ENCODE measurements at places on chromosomes 6 and 20. TPM values are rescaled to one million over a fixed set of nuclear protein-coding genes. Genes with fewer than 3 reads are reported as not detected.
A peak's percentile ranks its signal among the peaks of the same experiment; 100 is the strongest.

DNA sequence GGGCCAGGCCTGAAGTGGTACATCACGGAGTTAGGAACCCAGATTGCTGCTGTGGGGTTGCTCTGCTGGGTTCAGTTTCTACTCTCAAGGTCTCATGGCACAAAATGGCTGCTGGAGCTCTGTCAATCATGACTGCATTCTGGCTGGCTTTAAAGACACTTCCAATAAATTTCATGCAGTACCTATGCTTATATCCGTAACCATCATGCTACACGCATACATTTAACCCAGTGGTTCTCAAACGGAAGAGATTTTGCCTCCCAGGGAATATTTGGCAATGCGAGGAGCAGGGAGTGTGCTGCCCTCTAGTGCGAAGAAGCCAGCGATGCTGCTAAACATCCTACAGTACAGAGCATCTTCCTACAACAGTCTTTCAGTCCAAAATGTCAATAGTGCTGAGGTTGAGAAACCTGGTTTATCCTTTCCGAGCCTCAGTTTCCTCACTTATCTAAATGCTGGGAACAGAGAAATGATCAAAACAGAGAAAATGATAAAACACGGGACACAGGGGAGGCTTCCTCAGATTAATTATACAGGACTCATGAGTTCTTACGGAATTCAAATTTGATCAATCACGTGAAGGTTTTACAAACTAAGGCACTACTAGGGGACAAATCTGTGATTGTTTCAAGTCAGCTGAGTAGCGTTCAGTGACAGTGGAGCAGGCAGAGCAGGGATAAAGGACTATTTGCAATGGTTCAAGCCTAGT is 9.6 kb upstream of the SLC2A10 start:
- H3K27me3 ChIP-seq: peaks cover 22% of the 10 kb centered on the region
- H3K4me1 ChIP-seq: peaks cover 8% of the 10 kb centered on the region
- no peak overlapping the region for H3K27ac ChIP-seq
- no peaks in the 10 kb centered on the region for H3K36me3 ChIP-seq
- DNase-seq: no peak

ULBP2 gene
- 0.53 TPM for total RNA-seq

DNA sequence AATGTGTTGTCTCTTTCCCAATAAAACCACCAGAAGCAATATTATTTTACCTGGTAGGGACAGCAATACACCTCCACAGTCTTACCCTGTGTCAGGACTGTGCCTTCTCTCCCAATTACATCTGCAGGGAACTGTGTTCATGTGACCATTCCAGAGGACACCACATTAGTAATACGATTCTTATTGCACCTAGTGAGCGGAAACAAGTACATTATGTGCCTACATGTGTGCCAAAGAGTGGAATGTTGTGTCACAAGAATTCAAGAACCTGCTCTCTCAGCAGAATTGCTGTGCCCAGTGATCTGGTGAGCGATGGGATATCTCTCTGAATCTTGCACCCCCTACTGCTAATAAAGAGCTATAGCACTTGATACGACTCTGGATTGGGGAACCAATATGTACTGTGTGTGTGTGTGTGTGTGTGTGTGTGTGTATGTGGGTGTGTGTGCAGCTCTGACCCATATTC is 57.4 kb upstream of the FOXC1 start:
- no peaks in the 10 kb centered on the region for H3K36me3 ChIP-seq
- H3K4me1 ChIP-seq: peaks cover 7% of the 10 kb centered on the region
- no peak overlapping the region for H3K4me3 ChIP-seq
- H3K27ac ChIP-seq: no peak overlapping the region

- no peaks in the 10 kb centered on the region for H3K27me3 ChIP-seq
- peak overlapping the region; percentile 94 for H3K27ac ChIP-seq
- H3K36me3 ChIP-seq: peaks cover 10% of the 10 kb centered on the region
- H3K4me3 ChIP-seq: no peak overlapping the region
Measured at GRCh38 chr20:32528905-32529670, 56.0 kb downstream of the NOL4L start.

DNA sequence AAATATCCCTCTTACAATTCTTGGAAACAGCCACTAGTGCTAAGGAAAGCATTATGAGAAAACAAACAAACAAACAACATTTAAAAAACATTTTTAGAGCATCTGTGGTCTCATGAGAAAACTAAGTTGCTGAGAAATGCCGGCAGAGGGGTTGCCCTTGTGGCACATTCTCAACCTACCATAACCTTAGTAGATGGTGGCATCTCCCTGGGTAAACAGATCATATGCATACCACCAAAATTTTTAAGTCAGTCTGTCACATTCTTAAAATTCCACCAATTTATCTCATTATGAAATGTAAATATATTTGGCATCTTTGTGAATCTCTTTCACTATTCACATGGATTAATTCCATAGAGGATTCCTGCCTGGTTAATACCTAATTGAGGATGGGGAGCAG is 575.7 kb upstream of the MARCKS start:
- no peak overlapping the region for H3K4me3 ChIP-seq
- no peak overlapping the region for H3K27ac ChIP-seq
- no peaks in the 10 kb centered on the region for H3K36me3 ChIP-seq
- H3K27me3 ChIP-seq: no peaks in the 10 kb centered on the region
- no peak for DNase-seq

MAP1LC3A gene
- 1.9 TPM for total RNA-seq

PLCB1 gene
- total RNA-seq: 6.2 TPM

EYA2 gene
- total RNA-seq: not detected

GRCh38 chr20:2656471-2657117 is 4.2 kb downstream of the NOP56 start:
- H3K4me3 ChIP-seq: no peak overlapping the region
- H3K27ac ChIP-seq: peak overlapping the region; percentile 25
- H3K36me3 ChIP-seq: peaks cover 51% of the 10 kb centered on the region
- H3K27me3 ChIP-seq: no peaks in the 10 kb centered on the region
- DNase-seq: no peak

All from activated naive CD8-positive, alpha-beta T cell treated with anti-CD3 and anti-CD28 coated beads, Interleukin-2, amount 10 ng/mL, durations not matched to agents 7 days and 5 days (primary cell).